ENCODE measurements at places on chromosomes 6 and 20.

GRCh38 chr20:15705975-15706374, 867.3 kb downstream of the KIF16B start:
- DNase-seq, result no peak

GRCh38 chr6:593907-594212, 63.0 kb downstream of the HUS1B start:
- no peak for DNase-seq

DNA sequence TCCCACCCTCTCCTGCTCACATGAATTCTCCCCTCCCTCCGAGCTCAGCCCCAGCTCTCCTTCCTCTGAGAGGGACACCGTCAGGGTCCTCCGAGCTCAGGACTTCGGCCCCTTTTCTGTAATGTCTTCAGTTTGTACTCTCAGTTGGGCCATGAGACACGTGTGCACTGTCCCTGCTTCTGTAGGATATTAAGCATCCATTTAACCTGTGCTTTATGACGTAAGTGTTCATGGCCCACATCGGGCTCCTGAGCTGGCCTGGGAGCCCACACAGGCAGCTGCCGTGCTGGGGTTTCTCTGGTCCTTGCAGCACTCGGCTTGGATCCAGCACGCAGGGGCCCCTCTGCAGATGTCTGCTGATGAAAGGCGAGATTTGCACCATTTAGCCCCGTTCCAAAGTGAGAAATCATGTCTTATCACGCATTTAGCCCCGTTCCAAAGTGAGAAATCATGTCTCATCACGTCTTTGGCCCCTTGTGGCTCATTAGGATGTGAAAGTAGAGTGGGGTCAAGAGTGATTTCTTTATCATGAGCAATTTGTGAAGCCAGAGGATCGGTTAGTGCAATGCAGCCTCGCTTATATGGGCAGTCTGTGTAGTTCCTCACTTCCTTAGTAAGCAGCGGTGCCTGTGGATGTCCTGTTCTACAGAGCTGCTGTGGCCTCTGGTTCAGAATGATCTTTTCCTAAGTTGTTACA, 25.3 kb downstream of the DUSP22 start:
- DNase-seq, result no peak

GRCh38 chr20:54980103-54980960, 504.9 kb downstream of the DOK5 start:
- no peak for DNase-seq

GRCh38 chr20:10731190-10731965, 57.6 kb upstream of the JAG1 start:
- no peak for DNase-seq

- no peak for DNase-seq
These were observed 22.2 kb upstream of the SCRT2 start for GRCh38 chr20:697826-698225.

DNA sequence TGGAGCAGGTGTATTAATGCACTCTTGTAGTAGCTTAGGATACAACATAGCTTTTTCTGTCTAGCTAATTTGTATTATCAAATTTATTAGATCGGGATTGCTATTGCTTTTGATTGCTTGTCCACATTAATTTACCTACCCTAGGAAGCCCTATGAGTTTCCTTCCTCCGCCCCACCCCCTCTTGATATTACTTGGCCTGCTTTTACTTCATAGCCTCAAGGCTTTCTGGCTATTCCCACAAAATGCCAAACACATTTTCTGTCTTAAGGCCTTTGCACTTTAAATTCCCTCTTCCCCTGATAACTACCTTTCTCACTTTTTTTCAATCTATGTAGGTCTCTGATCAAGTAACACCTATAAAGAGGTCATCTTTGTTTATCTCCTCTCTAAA, 99.1 kb upstream of the PRSS16 start:
- no peak for DNase-seq

DNA sequence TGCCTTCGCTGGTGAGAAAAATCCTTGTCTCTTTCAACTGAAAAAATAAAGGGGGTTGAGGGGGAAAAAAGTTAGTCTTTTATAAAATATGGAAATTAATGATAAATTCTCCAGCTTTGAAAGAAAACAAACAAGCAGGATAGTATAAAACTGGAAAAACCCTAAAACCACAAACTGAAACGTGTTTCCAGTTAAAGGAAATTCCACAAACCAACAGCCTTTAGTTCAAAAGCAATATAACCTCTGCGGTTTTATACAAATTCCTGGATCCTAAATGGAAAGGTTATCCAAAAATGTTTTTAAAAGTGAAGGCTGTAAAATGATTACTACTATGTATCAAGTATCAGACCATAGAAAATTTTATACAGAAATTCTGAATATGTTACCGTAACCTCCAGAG, 55.6 kb downstream of the BMP5 start:
- DNase-seq, result no peak

- DNase-seq, result peak; percentile 5
These were observed 698 bp upstream of the LRP11 start for GRCh38 chr6:149864578-149865535.

DNA sequence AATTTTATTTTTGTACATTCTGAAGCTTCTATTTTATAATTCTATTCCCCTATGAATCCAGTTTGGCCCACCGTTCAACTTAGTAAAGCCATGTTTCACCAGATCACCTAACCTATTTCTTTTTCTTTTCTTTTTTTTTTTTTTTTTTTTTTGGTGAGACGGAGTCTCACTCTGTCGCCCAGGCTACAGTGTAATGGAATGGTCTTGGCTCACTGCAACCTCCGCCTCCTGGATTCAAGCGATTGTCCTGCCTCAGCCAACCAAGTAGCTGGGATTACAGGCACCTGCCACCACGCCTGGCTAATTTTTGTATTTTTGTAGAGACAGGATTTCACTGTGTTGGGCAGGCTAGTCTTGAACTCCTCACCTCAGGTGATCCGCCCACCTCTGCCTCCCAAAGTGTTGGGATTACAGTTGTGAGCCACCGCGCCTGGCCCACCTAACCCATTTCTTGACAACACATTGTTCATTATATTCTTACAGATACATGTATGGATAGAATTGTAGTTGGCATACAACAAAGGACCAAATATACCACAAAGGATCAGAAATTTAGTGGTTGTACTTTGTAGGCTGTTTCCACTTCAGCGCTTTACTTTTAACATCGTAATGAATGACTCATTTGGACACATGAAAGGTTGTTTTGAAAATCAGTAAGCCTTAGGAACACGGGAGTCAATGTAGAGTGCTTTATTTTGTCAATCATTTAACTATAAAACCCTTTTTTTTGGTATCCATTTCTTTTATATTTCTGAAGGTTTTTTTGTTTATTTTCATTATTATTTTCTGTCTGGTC, 63.2 kb downstream of the GJA1 start:
- DNase-seq, result no peak
